ENCODE measurements at places on chromosomes 13 and 19.

GRCh38 chr13:36992362-36992761, 6.8 kb downstream of the ALG5 start:
- DNase-seq = no peak

- no peak for DNase-seq
Observed at GRCh38 chr13:42454749-42455148, 119.2 kb upstream of the TNFSF11 start.

- no peak for DNase-seq
Observed at GRCh38 chr13:73738626-73739025, 395.6 kb downstream of the KLF12 start.

- DNase-seq = no peak
Observed at GRCh38 chr13:97934590-97934989, 18.9 kb upstream of the IPO5 start.

GRCh38 chr13:101556676-101557123, 104.2 kb downstream of the ITGBL1 start:
- no peak for DNase-seq

GRCh38 chr13:27012482-27013197, 159.0 kb downstream of the USP12 start:
- no peak for DNase-seq

DNA sequence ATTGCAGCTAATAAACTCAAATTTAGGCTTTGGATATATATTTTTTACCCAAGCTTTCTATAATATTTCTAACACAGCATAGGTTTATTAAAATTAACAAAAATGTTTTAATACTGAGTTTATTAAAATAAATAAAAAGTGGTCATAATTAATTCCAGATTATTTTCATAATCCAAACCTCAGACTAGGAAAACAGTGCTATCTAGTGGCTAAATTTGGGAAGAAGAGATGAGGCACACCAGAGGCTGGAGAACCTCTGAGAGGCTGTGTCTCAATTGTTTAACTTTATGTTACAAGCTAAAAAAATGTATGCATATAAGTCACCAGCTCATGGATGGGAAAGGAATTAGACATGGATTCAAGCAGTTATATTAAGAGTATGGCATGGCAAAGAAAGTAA, 392.5 kb downstream of the DIAPH3 start:
- no peak for DNase-seq

DNA sequence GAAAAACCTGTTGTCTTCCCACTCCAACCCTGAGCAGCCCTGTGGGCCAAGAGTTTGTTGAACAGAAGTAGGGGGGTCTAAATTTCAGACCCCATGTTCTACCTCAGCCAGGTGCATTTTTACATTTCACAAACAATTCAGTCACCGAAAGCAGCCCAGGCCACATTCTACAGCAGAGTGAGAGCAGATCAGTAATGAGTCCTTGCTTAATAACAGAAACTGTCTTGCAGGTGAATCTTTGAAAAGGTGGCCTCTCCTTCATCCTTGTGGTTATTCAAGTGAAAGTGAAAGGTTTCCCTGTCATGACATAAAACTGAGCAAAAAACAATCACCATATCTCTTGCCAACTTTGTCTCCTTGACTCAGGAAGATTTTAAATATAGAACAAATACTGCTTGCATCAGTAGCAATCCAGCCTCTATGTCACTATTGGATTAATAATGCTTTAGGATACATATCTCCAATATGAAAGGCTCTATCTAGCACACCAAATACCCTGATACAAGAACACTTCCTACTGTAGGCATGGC, 670.2 kb downstream of the DIAPH3 start:
- DNase-seq = no peak

DNA sequence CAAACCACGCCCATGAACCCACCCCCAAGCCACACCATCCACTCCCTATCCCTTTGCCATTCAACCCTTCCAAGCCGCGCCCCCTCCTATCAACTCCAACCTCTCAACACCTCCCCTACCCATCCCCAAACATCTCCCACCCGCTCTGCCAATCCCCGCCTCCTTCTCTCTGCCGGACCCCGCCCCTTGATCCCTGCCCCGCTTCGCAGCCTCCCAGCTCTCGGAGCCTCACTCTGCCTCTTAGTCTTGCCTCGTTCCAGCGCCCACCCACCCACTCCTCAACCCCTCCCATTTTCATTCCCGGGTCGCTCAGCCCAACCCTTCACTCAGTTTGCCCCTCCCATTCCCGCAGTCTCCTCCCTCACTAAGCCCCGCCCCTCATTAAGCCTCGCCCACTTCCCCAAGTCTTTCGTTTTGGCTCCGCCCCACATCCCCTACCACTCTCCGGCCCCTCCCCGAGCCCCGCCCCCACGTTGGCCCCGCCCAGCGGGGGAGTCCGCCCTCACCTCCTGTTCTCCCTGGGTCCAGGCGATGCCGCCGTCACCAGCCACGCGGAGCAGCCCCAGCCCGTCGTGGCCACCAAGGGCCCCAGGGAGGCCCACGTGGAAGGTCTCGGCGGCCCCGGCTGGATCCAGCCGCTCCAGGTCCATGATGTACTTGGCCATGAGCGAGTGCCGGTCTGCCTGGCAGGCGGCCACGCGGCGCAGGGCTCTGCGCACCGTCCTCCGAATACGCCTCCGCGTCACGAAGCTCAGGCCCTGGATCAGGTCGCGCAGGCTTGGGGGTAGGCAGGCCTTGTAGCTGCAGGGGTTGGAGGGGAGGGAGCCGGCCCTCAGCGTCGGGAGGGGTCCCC, 5.7 kb downstream of the JAK3 start:
- no peak for DNase-seq

- no peak for DNase-seq
Observed at GRCh38 chr19:45249261-45250033, 1.6 kb upstream of the MARK4 start.

DNA sequence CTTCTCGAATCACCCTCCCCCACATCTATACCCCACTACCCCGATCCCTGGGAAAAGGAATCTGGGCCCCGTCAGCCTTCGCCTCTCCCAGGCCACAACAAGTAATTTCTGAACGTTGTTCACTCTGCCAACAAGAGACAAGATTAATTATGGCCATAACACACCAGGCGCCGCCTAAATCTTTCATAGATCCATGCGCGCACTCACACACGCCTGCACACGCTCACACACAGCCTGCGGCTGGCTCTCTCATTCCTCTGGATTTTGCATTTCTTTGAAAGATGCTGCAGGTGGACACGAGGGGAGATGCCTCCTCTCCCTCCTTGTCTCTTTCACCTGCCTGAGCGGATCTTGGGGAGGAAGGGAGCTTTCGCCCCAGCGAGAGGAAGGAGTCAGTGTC, 17.1 kb downstream of the ZNRF4 start:
- no peak for DNase-seq

- DNase-seq = no peak
Observed at GRCh38 chr19:12913851-12914690, 5.0 kb downstream of the SYCE2 start.

DNA sequence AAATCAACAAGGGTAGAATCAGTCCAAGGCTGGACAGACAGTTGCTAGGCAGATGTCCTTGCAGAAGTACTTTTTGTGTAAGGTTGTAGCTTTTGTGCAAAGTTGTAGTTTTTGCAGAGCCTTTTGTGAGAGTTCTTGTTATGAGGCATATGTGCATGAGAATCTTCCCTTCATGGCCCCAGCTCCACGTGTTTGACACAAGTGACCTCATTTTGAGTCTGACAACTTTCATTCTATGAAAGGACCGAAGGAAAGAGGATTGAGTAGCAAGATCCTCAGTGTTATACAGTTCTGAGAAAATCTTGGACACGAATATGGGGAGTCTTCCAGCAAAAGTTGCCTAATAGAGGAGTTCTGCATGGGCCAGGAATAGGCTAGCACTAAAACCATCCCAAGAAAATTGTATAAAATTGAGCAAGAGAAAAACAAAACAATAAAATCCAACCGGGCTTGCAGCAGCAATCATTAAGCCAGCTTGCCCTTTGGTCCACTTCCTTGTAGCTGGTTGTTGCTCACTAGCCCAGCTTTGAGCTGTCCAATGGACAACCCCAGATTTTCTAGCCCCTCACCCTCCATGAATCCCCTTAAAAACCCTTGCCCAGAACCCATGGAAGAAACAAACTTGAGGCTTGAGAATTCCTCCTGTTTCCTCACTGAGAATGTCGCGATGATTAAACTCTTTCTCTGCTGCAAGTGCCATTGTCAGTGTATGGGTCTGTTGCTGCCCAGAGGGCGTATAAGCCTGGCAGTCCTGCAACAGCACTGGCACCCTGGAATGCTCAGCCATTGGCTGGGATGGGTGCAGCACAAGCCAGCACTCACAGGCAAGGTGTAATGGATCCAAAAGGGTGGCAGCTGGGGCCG, 6.5 kb downstream of the EPSTI1 start:
- no peak for DNase-seq

GRCh38 chr13:36847606-36848005, 28.6 kb downstream of the RFXAP start:
- DNase-seq = no peak

GRCh38 chr19:1079566-1080111, 12.7 kb downstream of the ARHGAP45 start:
- no peak for DNase-seq

GRCh38 chr13:23672616-23673015, 102.4 kb downstream of the TNFRSF19 start:
- no peak for DNase-seq

DNA sequence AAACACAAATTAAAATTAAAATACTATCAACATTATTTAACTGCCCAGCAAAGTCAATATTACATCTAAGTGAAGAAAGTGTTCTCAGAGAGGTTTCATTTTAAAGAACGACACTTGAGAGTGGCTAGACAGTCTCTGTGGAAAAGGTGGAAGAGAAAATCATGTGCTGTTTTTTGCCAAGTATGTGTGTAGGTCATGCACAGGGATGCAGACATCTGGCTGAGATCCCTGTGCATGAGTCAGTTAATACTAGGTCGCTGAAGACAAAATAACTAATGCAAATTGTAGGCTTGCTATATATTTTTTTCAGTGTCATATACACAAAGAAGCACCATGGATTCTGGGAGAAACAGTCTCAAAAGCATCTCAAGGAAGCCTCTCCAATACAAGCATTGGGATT, 44.3 kb upstream of the ENOX1 start:
- DNase-seq = no peak
